ENCODE measurements at places on chromosomes 11 and 22.

- DNase-seq, result no peak
Observed at GRCh38 chr11:114058026-114058706, 1.3 kb upstream of the ZBTB16 start.

DNA sequence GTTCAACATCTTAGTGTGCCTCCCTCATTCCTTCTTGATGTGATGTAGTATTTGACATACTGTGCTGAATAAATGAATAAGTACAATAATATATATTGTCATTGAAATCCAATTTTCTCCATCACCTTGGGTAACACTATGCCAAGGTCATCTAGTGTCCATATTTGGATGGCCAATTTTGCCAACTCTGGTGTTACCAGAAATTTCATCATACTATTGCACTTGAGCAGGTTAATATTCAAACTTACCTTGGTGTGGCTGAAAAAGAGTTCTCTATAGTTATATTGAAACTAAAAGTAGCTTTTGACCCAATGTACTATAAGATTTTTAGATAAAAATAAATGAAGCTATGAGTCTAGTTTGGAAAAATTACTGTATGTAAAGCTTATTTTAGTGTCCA lies 98.2 kb upstream of the SLC6A5 start:
- DNase-seq, result no peak

DNA sequence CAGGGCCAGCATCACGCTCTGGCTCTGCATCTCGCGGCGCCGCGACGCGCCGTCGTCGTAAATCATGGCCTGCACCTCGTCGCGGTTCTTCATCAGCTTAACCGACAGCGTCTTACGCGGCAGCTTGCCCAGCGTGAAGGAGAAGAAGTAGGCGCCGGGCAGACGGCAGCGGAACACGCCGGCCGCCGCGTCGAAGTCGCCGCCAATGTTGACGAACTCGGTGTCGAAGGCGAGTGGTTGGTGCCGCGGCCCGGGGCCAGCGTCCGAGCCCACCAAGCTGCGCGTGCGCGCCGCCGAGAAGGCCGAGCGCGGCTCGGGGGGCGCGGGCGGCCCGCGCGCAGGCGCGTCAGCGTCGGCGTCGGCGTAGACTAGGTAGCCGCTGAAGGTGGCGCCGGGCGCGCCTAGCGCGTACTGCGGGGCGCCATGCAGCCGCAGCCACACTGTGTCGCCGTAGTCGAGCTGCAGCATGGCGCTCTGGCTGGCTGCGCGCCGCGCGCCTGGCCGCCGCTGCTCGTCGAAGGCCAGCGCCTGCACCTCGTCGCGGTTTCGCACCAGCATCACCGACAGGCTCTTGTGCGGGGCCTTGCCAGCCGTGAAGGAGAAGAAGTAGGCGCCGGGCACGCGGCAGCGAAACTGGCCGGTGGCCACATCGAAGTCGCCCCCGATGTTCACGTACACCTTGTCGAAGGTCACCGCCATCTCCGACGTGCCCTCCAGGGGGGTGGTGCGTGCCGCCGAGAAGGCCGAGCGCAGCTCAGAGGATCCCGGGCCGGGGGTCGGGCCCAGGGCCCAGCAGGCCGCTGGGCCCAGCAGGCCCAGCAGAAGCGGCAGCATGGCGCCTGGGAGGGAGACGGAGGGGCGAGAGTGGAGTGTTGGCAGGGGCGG lies 3.7 kb downstream of the FAM180B start:
- DNase-seq, result no peak

- DNase-seq, result no peak
Observed at GRCh38 chr11:38282718-38283117, 1684.7 kb upstream of the RAG2 start.

- DNase-seq, result no peak
Observed at GRCh38 chr22:27745154-27745553, 56.4 kb downstream of the MN1 start.
